ENCODE measurements at places on chromosomes 4 and X. TPM values are rescaled to one million over a fixed set of nuclear protein-coding genes. Genes with fewer than 3 reads are reported as not detected.
A peak's percentile ranks its signal among the peaks of the same experiment; 100 is the strongest.

DNA sequence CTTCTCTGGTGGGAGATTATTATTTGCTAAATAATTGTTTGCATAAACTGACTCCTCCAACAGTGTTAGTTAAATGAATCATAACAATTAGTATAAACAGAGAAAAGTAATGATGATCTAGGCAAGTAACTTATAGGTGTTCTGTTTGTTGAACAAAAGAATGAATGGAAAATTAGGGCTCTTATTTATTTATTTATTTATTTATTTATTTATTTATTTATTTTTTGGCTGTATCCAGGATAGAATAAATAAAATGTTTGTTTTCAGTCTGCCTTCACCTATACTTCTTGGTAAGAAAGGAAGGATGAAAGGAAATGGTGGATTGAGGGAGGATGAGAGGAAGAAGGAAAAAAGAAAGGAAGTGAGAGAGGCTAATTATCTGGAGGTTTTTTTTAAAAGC, 561.6 kb upstream of the MAGEB2 start:
- DNase-seq = no peak

GRCh38 chr4:146088690-146089089, 86.8 kb upstream of the LSM6 start:
- no peak for DNase-seq

DNA sequence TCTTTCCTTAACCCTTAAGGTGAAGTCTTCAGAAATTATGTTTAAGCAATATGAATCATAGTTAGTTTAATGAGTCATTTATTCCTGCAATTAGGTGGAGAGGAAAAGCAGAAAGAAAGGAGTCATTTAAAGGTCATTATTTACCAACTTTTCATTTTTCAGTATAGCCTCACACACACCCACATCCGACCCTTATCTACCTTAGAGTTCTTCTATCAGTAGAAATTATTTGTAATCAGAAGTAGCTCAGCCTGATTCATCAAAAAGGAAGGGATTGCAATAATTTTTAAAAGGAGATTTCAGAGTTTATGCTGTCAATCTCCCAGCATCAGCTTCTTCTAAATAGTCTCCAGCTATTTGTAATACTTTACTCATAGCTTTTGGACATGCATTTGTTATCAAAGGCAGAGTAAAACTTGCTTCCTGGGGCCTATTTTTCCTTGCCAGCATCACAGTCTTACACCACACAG, 5.9 kb downstream of the ANXA10 start:
- DNase-seq = no peak

- DNase-seq = no peak
Measured at GRCh38 chrX:153832728-153833127, 2.4 kb upstream of the PDZD4 start.

TMPRSS11B gene
- polyA plus RNA-seq = not detected

BEND2 gene
- polyA plus RNA-seq = not detected

FAM47E gene
- polyA plus RNA-seq = 0.23 TPM

DNA sequence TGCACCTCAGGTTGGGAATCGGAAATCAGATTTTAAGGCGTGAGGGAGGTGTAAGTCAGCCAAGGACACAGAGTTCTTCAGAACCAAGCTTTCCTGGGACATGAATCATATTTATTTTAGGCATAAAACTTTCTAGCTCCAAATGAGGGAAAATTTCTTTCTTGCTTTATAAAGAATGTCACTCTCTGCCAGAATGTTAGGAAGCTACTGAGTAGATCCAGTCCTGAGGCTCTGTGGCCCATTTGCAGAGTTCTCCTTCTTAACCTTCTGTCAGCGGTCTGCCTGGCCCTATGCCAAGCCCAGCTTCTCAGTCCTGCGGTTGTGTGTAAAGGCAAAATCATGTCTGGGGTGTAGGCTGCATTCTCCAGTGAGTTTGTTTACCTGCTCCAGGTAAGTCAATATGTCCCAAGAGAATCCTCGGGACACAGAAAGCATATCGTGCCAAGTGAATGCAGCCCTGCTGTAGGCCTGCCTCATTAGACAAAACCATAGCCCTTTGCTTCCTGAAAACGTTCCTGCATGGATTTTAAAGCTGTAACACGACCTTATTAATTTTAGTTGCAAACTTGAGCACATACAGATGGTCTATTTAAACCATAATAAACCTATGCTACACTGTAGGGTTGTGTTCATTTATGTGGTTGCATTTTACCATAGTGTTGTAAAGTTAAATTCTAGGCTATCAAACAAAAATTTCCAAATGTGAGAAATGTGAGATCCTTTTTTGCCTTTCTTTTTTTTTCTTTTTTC, 29.2 kb upstream of the CCNI start:
- no peak for DNase-seq

DNA sequence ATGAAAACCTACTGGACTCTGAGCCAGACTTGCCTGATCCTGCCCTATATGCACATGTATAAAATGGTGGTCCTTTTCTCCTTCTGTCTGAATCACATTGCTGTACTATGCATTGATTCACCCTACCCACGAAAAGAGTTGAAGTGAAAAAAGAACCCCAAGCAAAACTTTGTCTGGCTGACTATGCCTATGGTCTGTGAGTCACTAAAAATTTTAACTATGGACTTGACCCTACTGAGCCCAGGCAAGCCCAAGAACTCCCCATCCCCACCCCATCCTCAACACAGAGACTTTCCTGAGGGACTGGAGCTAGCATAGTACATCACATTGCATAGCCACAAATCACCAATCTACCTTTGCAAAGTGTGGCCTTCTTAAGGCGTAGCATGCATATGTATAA, 116.6 kb upstream of the TENM3 start:
- DNase-seq = no peak

GRCh38 chrX:41381685-41382084, 47.7 kb downstream of the DDX3X start:
- peak; percentile 27 for DNase-seq

DDIT4L gene
- polyA plus RNA-seq = 1.6 TPM

DNA sequence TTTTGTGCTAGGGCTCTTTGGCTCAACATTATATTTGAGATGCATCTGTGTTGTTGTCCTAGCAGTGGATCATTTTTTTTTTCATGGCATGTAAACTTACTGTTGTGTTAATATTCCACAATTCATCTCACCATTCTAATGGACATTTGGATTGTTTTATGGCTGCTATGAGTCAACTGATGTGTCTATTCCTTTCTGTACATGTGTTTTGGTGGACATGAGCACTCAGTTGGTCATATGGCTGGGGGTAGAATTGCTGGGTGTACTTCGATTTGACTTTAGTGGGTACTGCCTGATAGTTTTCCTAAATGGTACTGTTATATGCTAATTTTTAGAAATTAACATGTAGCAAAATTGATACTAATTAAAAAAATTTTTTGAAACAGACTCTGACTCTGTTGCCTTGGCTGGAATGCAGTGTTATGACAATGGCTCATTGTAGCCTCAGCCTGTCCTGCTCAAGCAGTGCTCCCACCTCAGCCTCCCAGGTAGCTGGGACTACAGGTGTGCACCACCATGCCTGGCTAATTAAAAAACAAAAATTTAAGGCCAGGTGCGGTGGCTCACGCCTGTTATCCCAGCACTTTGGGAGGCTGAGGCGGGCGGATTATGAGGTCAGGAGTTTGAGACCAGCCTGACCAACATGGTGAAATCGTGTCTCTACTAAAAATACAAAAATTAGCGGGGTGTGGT, 9.0 kb downstream of the FAM193A start:
- no peak for DNase-seq

- DNase-seq = no peak
Measured at GRCh38 chrX:17692709-17693346, 44.5 kb upstream of the SCML1 start.

RTL5 gene
- 1.5 TPM for polyA plus RNA-seq

SRPX gene
- 44.9 TPM for polyA plus RNA-seq

PLAC1 gene
- polyA plus RNA-seq = 0.43 TPM

GPRASP1 gene
- 0.60 TPM for polyA plus RNA-seq

POLN gene
- polyA plus RNA-seq = 0.91 TPM

WDR17 gene
- polyA plus RNA-seq = 0.10 TPM

CSTF2 gene
- 20.4 TPM for polyA plus RNA-seq

DNA sequence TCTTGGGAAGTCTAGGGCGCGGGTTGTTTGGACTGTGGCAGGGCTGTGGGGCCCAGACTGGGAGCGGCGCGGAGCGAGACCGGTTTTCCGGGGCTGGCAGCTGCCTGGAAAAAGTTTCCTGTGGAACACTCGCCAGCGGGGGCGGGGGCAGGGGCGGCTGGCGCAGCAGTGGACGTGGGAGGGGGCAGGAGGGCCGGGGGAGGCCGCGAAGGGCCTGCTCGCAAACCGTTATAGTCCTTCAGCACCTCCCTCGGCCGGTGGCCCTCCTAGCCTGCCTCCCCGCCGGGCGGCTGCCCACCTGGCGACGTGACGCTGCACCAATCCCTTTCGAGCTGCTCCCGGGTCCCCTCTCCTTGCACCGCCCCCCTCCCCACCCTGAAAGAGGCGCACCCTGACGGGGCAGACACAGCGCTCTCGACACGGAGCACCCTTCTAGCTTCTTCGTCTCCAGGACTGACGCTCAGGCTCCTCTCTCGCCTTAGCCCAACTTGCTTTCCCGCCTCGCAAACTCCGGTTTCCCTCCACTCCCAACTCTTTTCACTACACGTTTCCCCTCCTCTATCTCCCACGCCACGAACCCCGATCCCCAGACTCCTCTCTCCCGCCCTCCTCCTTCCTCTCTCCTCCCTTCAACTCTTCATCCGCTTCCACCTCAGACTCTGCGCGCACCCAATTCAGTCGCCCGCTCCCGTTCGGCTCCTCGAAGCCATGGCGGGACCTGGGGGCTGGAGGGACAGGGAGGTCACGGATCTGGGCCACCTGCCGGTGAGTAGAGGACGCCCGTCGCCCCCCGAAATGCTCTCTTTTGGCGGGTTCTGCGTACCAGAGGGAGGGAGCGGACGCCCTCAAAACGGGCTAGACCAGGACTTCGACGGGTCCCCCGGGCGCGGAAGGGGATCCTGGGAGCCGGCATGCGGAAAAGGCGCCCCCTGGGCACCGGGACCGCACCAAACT, at the start of gene NRK:
Gene NRK, plus strand, starts transcription at position 402 of the 954 bp plus-strand sequence. Its CDS starts 307 bp downstream, at position 709.
- DNase-seq = no peak

- DNase-seq = no peak
Measured at GRCh38 chr4:170190265-170190664, 100.5 kb upstream of the AADAT start.

DNA sequence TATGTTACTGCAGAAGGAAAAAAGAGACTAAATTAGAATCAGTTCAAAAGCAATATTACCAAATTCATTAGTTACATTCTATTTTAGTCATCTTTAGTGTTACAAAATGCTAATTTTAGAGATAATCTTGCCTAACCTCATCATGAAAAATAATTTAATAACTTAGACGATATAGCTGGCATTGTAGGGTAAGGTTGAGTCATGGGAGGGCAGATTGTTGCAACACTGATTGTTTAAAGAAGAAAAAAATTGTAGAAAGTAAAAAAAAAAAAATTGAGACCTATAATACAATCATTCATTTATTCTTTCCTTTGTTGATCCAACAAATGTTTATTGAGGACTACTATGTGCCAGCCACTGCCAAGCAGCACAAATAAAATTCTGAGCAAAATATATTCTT, 330.9 kb downstream of the GBA3 start:
- DNase-seq = no peak

DNA sequence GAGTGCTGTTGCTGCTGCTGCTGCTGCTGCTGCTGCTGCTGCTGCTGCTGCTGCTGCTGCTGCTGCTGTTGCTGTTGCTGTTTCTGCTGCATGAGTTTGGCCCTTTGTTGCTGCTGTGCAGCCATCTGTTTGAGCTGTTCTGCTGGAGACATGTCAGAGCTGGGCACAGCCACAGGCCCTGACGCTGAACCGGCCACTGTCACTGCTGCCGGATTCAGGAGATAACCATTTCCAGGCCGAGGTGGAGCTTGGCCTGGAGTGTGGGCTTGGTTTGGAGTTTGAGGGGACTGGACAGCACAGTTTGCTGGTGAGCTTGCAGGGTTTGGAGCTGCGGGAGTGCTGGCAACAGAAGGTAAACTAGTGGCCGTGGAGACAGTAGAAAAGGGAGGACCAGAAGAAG, 224.3 kb downstream of the MGST2 start:
- DNase-seq = no peak

- no peak for DNase-seq
Measured at GRCh38 chr4:92618968-92619367, 315.2 kb downstream of the GRID2 start.

DNA sequence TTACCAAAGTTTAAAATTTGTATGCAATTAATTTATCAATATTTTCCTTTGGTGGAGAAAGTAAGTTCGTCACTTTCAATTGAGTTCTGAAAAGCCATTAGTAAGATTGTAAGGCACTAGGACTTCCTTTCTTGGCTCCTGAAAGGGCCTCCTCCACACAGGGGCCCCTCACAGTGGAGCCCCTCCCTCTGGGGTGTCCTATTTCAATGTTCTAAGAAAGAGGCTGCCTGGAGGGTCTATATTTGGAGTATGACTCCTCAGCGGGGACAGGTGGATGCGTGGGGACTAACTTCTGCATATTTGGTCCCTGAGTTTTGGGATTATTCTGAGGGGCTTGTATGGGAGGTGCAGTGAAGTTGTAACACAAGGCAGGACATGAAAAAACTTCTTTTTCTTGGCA, 1.6 kb upstream of the ARMCX4 start:
- DNase-seq = no peak

GRCh38 chrX:129640737-129641136, 14.0 kb downstream of the APLN start:
- DNase-seq = no peak

DNA sequence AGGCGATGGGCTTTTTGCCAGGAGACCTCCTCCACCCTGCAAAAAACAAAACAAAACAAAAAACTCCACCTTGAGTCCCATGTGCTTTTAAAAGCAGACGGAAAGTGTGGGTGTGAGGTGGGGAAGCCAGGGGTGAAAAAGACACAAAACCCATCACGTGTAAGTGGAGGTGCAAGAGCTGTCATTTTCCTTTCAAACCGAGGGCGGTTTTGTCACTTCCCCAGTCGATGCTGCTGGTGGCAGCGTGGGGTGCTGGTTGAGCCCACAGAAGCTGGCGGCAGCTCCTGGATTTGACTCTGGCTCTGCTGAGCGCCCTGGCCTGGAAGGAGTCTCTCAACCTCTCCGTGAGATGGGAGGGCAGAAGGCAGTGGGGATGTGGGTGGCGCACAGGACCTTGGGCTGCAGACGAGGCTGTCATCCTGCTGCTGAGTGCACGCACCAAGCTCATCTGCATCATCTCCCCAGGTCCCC, 110.0 kb downstream of the PSAPL1 start:
- no peak for DNase-seq

CXorf65 gene
- polyA plus RNA-seq = not detected

DNA sequence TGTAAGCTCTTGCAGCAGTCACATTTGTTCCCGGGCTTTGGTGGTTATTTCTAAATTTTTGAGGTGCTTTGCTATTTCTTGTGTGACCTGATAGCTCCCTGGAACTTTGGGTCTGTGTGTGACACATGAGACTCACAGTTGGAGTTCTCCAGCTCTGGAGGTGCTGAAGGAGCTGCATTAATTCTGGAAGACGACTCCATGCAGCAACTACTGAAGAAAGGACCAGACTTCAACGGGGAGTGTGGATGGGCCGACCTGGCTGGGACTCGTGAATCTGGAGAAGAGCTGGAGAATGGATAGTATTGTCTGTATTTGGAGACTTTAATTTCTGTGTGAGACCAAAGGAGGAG, 1.5 kb downstream of the MRFAP1 start:
- no peak for DNase-seq

DNA sequence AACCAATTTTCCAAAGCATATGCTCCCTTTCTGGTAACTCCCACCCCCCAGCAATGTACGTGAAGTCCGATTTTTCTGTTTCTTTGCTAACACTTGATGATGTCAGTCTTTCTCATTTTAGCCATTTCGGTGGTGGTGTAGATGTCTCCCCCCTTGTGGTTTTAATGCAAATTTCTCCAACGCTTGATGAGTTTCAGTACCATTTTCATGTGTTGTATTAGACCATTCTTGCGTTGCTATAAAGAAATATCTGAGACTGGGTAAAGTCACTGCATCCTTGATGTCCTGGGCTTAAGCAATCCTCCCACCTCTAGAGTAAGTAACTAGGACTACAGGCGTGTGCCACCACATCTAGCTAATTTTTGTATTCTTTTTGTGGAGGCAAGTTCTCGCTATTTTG, 148.4 kb upstream of the VCX3A start:
- no peak for DNase-seq
